ENCODE measurements at places on chromosomes 1 and 21.

- DNase-seq: peak; percentile 28
These were observed 130.6 kb downstream of the SNX7 start for GRCh38 chr1:98792123-98792522.

GRCh38 chr1:98550076-98550475 is 111.4 kb upstream of the SNX7 start:
- no peak for DNase-seq

DNA sequence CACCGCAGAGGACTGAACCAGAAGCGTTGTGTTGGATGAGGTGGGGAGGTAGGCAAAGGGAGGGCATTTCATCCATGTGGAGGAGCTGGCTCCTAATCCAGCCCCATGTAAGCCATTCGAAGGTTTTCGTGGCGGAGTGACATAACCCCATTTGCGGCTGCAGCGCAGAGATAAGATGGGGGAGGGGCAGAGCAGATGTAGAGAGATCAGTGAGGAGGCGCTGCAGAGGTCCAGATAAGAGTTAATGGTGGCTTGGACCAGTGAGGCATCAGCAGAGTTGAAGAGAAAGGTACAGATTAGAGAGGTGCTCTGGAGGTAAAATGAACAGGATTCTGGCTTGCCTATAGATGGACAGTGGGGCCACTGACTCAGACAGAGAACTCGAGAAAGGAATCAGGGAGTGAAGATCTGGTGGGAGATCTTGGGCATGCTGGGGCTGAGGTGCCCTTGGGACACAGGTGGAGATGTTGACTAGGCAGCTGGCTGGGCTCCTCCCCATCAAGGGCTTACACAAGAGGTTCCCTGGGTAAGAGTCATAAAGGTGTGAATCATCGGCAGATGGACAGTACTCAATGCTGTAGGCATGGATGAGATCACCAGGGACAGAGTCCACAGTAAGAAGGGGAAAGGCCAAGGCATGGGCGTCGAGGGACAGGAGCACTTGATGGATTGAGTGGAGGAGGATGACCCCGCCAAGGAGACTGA is 7.8 kb upstream of the PTPRF start:
- no peak for DNase-seq

GRCh38 chr1:167090314-167090942 is at the start of gene GPA33:
TSS of gene GPA33 (minus strand) at chr1:167090377. CDS start at chr1:167090287, 90 bp downstream.
- no peak for DNase-seq

DNA sequence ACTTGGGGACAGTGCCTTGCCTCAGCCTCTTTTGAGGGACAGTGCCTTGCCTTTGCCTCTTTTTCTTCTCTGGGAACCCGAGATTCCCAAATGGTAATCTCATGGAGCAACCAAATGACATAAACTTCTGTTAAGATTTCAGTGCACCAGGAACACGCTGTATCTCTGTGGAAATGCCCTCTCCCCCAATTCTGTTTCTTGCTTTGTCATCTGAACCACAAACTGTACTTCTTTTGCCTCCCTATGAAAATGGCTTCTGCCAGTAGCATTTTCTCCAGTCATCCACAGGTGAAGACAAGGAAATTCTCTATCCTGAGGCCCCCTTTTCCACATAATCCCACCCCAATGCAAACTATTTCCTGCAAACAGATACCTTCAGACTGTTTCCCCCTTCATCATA is 66.3 kb downstream of the OMA1 start:
- DNase-seq: no peak

DNA sequence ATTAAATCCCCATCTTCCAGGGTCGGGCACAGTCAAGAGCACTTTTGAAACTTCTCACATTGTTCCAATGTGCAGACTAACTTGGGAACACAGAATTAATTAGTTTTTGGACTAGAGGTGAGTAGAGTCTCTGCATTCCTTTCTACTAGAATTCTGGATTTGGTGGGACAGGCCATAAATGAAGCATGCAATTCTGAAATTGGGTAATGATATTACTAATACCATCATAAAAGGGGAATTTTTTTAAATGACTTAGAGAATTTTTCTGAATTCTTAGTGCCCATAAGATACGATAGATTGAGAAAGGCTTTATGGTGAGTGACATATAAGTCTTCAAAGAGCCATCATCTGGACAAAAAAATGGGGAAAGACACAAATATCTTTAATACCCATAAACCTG is 41.8 kb downstream of the ADAMTS5 start:
- DNase-seq: no peak

- DNase-seq: no peak
These were observed 43.1 kb upstream of the EXOSC10 start for GRCh38 chr1:11142618-11143391.

Data from D341Med (cell line).